NCI-H2081 treated with DMSO at 0.1 percent for 48 hours (cell line): ENCODE measurements at places on chromosomes 1 and 21.

GRCh38 chr21:44891631-44892031 lies 18.1 kb upstream of the PTTG1IP start:
- no peak for DNase-seq

DNA sequence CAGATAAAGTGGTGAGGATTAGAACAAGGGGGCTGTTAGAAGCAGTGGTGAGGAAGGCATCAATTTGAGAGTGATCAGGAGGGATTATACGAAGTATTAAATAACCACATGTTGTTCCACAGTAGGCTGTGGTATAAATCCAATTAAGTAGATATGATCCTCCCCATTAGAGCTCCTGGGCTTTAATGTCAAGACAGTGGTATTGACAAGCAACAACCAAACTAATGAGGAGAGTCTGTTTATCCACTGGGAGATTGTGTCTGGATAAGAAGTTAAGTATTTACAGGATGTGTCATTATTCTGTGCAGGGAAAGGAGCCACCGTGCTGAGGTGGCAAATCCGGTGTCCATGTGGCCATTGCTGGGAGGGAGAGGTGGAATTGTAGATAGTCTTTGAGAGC lies 5.8 kb downstream of the ACTN2 start:
- DNase-seq = no peak

DNA sequence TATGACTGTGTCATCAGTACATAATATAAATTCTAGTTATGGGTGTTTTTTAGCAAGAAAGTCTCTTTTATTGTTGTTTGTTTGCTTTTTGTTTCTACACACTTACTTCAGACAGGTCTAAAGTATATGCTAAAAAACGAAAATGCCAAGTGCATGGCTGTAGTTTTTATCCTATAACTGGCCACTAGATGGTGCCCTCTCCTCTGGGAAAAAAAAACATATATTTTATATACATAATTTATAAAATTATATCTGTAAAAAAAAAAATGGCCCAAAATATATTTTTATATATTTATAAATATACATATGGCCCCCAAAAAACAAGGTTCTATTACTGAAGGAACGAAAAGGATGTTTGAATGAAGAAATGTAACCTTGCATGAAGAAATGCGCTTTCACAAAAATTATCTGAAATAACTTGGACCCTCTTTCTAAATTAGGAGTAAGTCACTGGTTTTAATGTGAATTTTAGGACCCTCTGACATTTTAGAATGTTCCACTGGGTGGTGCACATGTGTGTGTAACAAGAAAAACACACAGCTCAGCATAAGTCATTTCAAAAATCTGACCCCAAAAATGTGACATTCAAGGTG lies 93.5 kb downstream of the TTLL7 start:
- no peak for DNase-seq

DNA sequence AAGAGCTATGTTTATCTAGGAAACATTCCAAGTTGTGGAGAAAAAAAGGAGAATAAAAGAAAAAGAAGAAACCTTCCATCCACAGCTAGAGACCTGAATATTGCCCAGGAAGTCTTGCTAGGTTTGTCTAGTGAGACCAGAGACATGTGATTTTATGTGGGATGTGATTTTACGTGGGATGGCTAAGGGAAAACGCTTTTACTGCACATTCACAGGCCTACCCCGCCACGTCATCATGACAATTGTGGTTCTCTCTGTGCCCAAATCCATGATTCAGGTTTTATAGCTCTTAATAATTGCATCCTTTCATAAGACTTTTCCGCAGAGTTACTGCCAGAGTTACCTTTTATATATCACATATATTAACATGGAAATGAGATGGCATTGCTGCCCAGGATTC lies 86.4 kb upstream of the SSX2IP start:
- no peak for DNase-seq

DNA sequence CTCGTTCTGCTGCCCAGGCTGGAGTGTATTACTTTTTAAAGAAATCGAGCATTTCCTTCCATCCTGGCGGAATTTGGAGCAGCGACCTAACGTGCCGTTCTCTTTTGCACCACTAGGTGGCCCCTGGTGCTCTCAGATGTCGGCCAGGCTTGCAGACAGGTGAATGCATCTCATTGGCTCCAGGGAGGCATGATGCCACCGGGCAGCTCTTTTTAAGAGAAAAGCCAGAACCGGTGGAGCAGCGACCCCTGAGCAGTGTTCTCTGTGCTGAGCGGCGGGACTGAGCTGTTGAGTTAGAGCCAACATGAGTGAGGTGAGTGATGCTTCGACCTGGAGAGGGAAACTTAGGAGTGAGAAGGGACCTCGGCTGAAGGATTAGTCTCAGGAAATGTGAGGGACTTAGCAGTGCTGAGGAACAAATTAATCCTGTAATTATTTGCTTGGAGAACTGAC lies at the start of gene PCP4:
PCP4 (plus strand) TSS at position 241 of the 453 bp plus-strand sequence; CDS start at position 305, 64 bp downstream.
- peak; percentile 39 for DNase-seq

GRCh38 chr1:221845650-221846371 lies 103.9 kb upstream of the DUSP10 start:
- peak; percentile 8 for DNase-seq

- no peak for DNase-seq
Observed at GRCh38 chr1:30596891-30597290, 126.5 kb downstream of the MATN1 start.

DNA sequence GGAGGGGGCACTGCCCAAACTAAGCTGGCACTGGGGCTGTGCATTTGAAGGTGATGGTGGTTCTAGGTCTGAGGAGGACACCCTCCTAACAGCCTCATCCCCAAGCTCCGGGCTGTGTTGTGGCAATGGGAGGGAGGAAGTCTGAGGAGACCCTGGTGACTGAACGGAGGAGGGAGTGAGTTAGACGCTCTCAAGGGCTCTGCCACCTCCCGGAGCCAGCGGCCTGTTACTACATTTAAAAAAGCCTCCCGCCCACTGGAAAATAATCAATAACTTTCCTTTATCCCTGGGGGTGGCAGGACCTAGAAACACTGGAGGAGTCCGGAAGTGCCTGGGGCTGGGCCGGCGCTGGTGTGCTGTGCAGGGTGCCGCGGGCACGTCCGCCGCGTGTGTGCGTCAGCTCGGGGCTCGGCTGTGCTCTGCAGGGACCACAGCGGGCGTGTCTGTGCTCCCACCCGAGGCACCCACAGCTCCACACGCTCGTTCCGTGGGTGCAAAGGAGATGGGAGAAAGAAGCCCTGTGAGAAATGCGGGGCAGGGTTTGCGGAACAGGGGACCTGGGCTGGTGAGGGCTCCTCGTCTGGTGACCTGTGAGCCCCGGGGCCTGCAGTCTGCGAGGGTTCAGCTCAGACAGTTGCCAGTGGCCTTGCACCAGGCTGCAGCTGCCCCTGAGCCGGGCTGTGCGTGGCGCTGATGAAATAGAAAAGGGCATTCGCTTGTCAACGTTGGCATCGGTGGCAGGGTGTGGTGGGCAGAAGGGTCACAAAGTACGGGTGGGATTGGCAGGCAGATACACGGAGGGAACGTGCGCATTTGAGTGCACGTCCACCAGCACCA lies 5.3 kb downstream of the SAMD11 start:
- no peak for DNase-seq
